Suppressor macrophage (primary cell): ENCODE measurements at places on chromosomes 2 and 18.

DNA sequence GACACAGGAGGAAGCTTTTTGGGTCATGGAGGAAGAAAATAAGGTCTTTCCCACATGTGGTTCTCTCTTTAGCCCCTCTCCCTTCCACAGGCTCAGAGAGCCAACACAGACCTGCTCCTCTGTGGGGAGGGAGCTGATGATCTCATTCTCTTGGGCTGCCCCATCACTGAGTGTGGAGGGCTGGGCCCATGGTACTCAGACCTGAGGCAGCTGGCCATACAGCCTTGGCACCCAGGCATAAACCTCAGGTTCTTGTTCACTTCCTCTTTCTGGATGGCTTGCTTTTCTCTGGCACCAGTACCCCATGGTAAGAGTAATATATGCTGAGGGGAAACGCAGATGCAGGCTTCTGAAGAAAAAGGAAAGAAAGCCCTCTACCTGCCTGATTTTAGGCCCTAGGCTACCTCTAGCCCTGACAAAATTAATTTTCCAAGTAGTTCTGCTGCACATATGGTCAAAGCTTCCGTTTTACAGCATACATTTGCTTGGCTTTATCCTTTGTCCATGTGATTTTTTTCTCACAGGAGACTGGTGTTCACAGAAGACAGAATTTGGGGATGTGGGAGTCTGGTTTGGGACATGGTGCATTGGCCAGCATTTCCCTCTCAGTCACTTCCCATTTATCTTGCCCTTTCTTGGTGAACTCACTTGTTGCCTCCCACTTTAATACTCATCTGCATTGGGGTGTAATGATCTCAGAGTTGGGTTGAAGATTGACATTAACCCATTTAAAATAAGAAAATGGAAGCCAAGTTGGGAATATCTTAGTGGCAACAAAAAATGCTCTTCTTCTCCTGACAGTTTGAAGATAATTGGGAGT lies 11.1 kb downstream of the DHRS9 start:
- peak; percentile 84 for DNase-seq

- no peak for DNase-seq
Measured at GRCh38 chr18:42157878-42158277, 202.8 kb downstream of the PIK3C3 start.

GRCh38 chr2:39657287-39657937 lies 8.3 kb upstream of the TMEM178A start:
- no peak for DNase-seq

- DNase-seq = no peak
Measured at GRCh38 chr18:70059684-70060083, 112.0 kb upstream of the CD226 start.

GRCh38 chr2:164811819-164812218 lies 29.8 kb downstream of the COBLL1 start:
- DNase-seq = no peak

DNA sequence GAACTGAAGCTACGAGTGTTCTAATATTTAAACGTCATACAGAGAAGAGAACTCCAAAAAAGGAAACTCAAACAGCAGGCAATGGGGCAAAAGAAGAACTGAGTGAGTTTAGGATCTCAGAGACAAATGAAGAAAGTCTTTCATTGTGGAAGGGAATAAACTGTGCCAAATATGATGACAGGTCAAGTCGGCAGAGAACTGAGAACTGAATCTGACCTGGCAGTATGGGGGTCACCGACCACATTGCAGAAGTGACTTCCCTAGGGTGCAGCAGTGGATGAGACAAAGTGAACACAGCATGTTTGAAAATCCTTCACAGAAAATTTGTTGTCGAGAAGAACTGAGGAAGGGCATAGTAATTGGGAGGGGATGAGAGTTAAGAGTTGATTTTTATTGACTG lies 55.9 kb downstream of the TTC21B start:
- DNase-seq = peak; percentile 62

DNA sequence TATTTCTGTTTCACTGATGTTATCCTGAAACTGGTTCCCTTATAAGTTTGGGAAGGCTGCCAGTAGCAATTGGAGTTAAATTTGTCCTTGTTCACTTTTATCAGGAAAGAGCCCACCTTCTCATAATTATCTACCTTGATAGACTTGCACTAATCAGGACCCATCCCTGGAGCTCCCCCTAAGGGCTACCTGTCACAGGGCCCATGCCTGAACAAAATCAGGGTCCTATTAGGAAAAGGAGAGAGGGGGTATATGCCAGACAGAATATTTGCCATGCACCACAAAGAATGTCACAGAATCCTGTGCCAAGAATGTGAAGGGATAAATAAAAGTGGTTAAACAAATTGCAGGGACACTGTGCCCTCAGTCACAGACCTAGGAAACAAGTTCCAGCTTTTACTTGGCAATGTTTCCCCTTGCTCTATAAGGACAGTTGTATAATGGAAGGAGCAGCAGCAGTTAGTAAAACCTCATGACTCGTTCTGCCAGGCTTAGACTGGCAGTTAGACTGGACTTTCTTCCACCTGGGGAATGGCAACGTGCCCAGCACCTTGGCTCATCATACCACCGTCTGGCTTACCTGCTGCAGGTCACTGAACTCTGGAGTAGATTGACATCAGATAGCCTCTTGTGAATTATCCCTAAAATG lies 32.3 kb upstream of the VWC2L start:
- DNase-seq = no peak
